ENCODE measurements at places on chromosomes 5 and 9.

DNA sequence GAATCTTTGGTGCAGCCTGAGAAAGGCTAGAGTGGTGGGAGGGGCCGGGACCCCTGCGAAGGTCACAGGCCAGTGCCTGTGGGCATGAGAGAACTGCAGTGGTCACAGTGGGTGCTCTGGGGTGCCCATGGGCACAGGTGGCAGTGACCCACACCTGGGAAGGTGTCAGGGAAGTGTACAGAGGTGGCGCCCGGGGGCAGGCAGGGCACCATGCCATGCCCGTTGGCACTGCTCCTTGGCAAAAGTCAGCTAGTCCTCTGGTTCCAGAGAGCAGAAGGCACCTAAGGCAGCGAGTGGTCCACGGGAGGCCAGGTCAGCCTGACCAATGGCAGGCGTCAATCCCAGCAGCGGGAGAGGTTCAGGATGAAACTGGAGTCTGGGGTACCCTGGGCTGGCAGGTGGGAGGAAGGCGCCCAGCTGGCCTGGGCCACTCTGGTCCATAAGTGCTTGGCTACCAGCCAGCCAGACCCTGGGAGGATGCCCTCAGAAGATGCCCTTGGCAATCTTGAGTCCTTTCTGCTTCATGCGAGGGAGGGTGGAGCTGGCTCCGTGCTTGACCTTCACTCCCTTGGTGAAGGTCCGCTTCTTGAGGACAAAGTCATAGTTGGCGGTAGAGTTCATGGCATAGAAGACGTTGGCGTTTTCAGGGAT is 22.8 kb downstream of the RALGDS start:
- DNase-seq, result no peak

DNA sequence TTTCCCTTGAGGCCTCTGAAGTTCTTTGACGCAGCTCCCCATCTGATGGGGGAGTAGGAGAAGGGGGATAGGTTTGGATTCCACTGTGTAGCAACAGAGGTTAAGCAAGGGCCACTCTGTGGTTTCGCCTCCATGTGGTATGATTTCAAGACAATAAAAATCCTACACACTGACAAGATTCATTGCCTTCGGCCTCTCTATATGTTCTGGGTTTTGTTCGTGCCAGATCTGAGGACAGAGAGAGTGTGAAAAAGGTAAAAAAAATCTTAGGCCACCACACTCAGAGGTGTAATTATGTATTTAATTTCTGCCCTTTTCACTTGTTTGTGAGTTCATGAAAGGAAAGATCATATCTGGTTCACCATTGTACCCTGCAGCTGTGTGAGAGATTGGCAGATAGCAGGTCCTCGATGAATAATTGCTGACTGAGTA is 715.2 kb upstream of the ZNF608 start:
- no peak for DNase-seq

DNA sequence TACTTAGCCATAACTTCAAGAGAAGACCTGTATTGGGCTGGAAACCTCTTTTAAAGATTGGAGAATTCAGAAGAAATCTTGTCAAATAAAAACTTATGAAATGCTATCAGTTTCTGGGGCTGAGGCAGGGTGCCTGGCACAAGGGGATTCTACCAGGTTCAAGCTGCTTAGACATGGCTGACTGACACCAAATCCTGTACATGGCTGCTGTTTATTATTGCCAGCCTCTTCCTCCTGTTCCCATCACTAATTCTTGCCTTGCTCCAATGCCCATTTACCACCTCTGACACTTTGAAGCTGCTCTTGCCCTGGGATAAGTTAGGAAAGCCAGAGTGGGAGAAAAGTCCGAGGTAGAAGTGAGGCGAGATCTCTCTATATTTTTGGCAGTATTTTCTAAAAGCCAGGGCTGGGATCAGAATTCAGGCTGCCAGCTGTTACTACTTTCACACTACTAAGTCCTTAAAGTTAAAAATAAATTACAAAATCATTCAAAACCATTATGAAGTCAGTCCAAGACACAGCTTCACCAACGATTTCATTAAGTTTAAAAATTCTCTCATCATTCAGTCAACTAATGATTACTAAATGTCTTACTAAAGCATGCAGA is 66.3 kb upstream of the TNFAIP8 start:
- no peak for DNase-seq

DNA sequence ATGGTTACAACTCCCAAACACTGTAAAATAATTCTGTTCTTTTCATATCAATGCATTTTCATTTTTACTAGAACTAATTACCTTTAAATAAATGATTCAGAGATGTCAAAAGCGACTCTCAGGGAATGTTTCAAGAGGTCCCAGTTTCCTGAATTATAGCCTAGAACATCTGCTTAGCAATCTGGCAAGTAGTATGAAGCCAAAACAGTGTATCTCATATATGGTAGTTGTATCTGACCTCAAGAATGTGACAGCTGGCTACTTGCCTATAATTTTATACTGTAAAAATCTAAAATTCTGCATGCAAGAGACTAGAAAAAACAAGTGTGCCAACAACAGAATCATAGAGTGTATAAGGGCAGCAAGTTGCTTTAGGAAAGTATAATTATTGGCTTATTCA is 187.7 kb upstream of the POU5F2 start:
- DNase-seq, result no peak

DNA sequence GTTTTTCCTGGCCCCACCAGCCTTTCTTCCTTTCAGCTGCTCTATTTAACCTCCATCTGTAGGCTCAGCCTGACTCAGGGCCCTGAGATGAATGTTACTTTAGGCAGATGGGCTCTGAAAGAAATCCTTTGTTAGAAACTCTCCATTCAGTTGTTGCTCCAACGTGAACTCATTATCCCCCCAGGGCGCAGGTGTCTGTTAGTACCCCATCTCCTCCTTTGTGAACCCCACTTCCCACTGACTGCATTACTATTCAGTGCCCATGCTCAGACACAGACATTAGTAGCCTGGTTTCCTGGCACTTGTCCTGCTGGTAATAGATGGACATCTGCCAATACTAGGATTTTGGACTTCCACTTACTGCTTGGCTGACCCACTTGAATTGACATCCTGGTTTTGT is 1271.6 kb downstream of the PTPRD start:
- no peak for DNase-seq

DNA sequence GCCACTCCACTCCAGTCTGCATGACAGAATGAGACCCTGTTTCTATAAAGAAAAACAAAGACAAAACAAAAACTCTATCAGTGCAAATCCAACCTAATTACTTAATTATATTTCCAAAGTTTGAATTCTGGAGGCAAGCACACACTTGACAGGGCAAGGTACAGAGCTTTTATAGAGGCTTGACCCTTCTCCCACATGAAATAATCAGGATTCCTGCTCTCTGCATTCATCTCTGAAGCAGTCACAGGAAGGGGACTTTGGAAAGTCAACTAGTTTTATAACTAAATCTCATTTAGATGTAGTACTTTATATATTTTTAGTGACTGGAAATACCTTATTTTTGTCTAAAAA is 91.9 kb upstream of the CHD1 start:
- no peak for DNase-seq
